Mesothelial cell of epicardium (in vitro differentiated cells): ENCODE measurements at places on chromosomes 1 and 21. TPM values are rescaled to one million over a fixed set of nuclear protein-coding genes. Genes with fewer than 3 reads are reported as not detected.

Gene PRDM16
- total RNA-seq = 1.2 to 2.1 TPM (median 1.4 TPM) in 3 replicates

- DNase-seq = no peak
Observed at GRCh38 chr1:84745857-84746256, 55.6 kb upstream of the SSX2IP start.

DNA sequence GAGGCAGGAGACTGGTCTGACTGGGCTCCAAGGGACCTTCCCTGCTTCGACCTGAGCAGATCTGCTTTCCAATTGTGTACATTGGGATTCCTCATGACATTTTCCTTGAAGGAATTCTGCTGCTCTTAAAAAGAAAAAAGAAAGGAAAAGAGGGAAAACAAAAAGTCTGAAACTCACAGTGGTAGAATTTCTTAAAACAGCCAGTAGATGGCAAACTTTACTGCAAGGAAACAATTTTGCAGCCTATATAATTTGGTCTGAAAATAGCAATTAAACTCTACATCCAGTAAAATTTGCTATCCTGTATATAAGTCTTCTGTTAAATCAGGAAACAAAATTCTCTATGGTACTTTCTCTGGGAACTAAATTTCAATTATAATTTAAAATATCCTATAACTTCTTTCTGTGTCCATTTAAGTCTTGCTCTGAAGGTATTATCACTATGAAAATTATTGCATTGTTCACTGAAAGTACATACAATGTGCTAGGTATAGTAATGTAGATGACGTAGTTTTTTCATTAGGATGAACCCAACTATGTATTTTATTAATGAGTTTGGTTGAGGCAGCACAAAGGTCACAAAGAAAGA, 59.8 kb downstream of the CRB1 start:
- no peak for DNase-seq

Gene CCDC185
- total RNA-seq = not detected in 3 replicates

DNA sequence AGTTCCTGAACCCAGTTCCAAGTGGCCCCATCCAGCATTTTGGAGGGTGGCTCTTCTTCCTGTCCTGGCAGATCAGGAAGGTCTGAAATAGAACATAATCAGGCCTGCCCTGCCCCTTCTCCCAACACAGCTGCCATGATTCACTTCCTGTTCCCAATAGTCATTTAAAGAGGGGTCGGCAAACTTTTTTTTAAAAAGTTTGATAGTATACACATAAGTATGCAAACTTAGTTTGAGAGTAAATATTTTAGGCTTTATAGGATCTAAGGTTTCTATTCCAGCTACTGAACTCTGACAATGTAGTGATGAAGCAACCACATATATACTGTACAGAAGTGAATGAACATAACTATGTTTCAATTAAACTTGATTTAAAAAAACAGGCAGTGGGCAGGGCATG, 66.4 kb downstream of the LUZP1 start:
- DNase-seq = no peak

GRCh38 chr1:20884513-20884912, 97.4 kb upstream of the HP1BP3 start:
- no peak for DNase-seq

DNA sequence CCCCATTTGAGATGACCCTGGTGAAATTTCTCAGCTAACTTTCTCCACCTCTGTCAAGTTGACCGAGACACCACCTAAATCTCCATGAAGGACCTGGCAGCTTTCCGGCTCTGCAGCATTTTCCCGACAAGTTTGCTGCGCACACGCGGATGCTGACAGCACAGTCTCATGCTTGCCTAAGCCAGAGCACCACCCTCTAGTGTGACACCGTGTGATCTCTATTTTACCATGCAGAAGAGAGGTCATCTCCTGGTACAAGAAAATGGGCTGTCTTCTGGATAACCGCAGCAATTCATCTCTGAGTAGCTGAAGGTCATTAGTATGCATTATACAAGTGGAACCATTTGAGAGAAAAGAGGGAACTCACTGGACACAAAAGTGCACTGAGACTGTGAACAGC, 38.9 kb upstream of the H6PD start:
- no peak for DNase-seq

Gene HES3
- total RNA-seq = not detected in 3 replicates

DNA sequence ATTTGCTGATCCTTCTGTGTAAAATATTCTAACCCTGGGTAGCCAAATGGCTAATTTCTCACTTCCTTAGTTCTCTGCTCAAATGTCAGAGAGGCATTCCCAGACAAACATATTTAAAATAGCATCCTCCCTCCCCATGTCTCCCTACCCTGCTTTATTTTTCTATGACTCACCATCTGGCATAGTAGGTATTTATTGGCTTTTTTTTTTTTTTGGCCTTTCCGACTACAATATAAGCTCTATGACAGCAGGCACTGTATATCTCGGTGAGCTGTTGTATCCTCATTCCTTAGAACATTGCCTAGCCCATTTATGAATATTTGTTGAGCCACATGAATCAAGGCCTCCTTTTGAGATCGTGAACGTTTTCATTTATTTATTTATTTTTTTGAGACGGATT, 1.5 kb upstream of the NEK7 start:
- DNase-seq = no peak

Gene COL8A2
- 9.0 to 10.5 TPM (median 10.4 TPM) in 3 replicates for total RNA-seq

Gene MTMR11
- total RNA-seq = 35.1 to 39.3 TPM (median 37.4 TPM) in 3 replicates

GRCh38 chr1:1109743-1110142, 6.1 kb downstream of the C1orf159 start:
- no peak for DNase-seq

- DNase-seq = no peak
Observed at GRCh38 chr1:182111496-182111895, 50.0 kb upstream of the ZNF648 start.

DNA sequence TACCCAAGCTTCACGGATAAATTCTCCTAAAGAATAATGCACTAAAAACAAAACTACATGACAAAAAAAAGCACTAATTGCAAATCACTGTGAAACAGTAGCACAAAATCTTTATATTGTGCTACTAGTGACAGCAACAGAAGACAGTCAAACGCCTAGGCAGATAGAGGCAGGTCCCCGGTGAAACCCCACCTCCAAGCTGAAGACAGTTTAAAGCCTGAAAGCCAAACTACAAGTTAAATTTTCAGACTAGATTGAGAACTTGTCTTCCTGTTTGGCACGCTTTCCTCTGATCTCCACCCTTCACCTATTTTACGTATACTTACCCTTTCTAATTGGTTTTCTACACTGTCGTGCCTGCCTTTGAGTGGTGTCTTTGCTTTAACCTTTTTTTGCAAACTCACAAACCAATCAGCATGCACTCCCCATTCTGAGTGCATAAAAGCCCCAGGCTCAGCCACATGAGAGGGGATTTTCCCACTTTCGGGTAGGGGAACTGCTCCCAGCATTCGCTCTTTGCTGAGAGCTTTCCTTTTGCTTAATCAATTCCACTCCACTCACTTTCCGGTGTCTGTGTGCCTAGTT, 3.6 kb upstream of the BACH1 start:
- DNase-seq = no peak
